ENCODE measurements at places on chromosomes 12 and 14. TPM values are rescaled to one million over a fixed set of nuclear protein-coding genes. Genes with fewer than 3 reads are reported as not detected.

GRCh38 chr12:87720967-87721366, 308.2 kb downstream of the C12orf50 start:
- H3K4me3 ChIP-seq: no peak overlapping the region
- H3K27me3 ChIP-seq: no peaks in the 10 kb centered on the region
- no peaks in the 10 kb centered on the region for H3K36me3 ChIP-seq
- DNase-seq: no peak
- no peaks in the 10 kb centered on the region for H3K4me1 ChIP-seq

DNA sequence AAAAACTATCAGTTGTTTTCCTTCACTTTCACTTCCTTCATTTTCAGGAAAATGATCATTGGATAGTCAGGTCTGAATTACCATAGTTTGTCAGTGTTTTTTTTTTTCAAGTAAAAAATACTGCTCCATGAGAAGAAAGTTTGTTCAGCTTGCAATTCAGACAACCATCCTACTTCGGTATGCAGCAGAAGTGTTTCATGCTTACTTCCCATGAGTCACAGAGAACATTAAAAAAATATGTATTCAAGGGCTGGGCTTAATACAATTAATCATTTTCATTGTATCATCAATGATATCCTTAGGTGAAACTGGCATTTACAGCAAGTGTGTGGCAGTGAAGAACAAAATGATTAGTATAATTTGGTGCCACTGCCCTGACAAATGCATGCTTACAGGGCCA, 21.6 kb downstream of the PYM1 start:
- no peak overlapping the region for H3K4me3 ChIP-seq
- H3K27me3 ChIP-seq: no peaks in the 10 kb centered on the region
- peaks cover 3% of the 10 kb centered on the region for H3K36me3 ChIP-seq
- no peak overlapping the region for H3K27ac ChIP-seq
- no peaks in the 10 kb centered on the region for H3K4me1 ChIP-seq
- DNase-seq: no peak

Gene LMO3
- not detected for total RNA-seq

- H3K27me3 ChIP-seq: no peaks in the 10 kb centered on the region
- H3K36me3 ChIP-seq: no peaks in the 10 kb centered on the region
- H3K27ac ChIP-seq: no peak overlapping the region
- no peak overlapping the region for H3K4me3 ChIP-seq
- no peak for DNase-seq
- no peaks in the 10 kb centered on the region for H3K4me1 ChIP-seq
Observed at GRCh38 chr14:48537600-48537999, 862.2 kb upstream of the MDGA2 start.

DNA sequence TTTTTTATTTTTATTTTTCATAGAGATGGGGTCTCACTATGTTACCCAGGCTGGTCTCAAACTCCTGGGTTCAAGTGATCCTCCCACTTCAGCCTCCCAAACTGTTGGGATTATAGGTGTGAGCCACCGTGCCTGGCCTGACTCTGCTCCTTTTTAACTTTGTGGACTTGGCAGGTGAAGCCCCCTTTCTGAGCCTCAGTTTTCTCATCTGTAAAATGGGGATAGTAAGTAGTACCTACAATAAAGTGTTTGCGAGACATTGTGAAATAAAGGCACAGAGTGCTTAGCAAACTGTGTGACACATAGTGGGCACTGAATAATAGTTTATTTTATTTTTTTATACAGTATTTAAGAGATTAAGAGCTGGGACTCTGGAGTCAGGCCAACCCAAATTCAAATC, 21.1 kb upstream of the MED13L start:
- DNase-seq: no peak
- H3K27me3 ChIP-seq: no peaks in the 10 kb centered on the region

GRCh38 chr12:52542157-52542556, 10.8 kb downstream of the KRT71 start:
- DNase-seq: no peak
- H3K36me3 ChIP-seq: no peaks in the 10 kb centered on the region
- no peaks in the 10 kb centered on the region for H3K4me1 ChIP-seq
- H3K27ac ChIP-seq: no peak overlapping the region
- H3K4me3 ChIP-seq: no peak overlapping the region
- H3K27me3 ChIP-seq: no peaks in the 10 kb centered on the region

GRCh38 chr14:24436355-24437019, 6.1 kb downstream of the SDR39U1 start:
- peak; percentile 37 for DNase-seq
- H3K4me1 ChIP-seq: peaks cover 32% of the 10 kb centered on the region
- H3K27me3 ChIP-seq: no peaks in the 10 kb centered on the region
- H3K27ac ChIP-seq: no peak overlapping the region

DNA sequence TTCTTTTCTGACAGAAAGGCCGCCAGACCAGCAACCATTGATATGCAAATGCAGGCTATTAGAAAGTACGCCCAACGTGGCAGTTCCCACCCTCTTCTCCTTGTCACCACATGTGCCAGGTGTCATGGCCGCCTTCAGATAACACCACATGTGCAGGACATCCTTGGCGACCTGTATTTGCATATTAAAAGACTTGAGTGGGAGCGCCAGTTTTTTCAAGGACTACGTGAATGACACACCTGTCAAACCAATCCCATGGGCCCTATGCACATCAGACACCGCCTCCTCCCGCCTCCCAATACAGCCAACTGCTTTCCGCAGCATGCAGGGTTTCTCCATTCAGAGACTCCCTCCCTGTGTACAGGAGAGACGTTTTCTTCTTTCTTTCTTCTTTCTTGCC, 318.6 kb upstream of the FAR2 start:
- no peaks in the 10 kb centered on the region for H3K27me3 ChIP-seq
- H3K4me3 ChIP-seq: no peak overlapping the region
- no peaks in the 10 kb centered on the region for H3K4me1 ChIP-seq

GRCh38 chr14:96131836-96132235, 72.8 kb upstream of the BDKRB2 start:
- peaks cover 11% of the 10 kb centered on the region for H3K4me1 ChIP-seq
- H3K27me3 ChIP-seq: no peaks in the 10 kb centered on the region
- no peak for DNase-seq
- no peak overlapping the region for H3K27ac ChIP-seq
- no peak overlapping the region for H3K4me3 ChIP-seq

Gene SERPINA1
- 0.40 TPM for total RNA-seq

- H3K36me3 ChIP-seq: no peaks in the 10 kb centered on the region
- no peak for DNase-seq
- H3K27ac ChIP-seq: peak overlapping the region; percentile 92
- peak overlapping the region; percentile 81 for H3K4me3 ChIP-seq
- H3K27me3 ChIP-seq: no peaks in the 10 kb centered on the region
- H3K4me1 ChIP-seq: peaks cover 84% of the 10 kb centered on the region
Observed at GRCh38 chr12:111407377-111408115, 1.8 kb downstream of the SH2B3 start.

- H3K36me3 ChIP-seq: no peaks in the 10 kb centered on the region
- H3K4me1 ChIP-seq: no peaks in the 10 kb centered on the region
- H3K27ac ChIP-seq: no peak overlapping the region
Observed at GRCh38 chr12:63496654-63497053, 171.6 kb downstream of the DPY19L2 start.

GRCh38 chr14:102375119-102375518, 12.4 kb downstream of the TECPR2 start:
- H3K36me3 ChIP-seq: no peaks in the 10 kb centered on the region
- no peak for DNase-seq
- H3K4me3 ChIP-seq: no peak overlapping the region
- H3K4me1 ChIP-seq: no peaks in the 10 kb centered on the region

DNA sequence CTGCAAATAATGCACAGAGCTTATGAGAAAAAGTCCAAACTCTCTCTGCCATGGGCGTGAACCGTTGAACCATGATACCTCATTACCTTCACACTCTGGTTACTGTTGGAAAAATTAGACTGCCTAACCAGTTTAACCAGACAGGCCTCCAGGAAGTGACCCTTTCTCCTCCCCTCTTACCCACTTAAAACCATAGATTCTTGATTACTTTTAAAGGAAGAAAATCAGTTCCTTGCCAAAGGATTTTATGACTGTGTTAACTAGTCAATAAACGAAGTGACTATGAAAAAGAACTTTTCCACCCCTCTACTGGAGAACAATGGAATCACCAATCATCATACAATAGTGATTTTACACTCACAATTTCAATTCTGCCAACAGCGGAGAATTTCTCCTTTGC, 254.0 kb upstream of the ATP2B1 start:
- H3K4me1 ChIP-seq: no peaks in the 10 kb centered on the region
- no peak overlapping the region for H3K27ac ChIP-seq
- no peaks in the 10 kb centered on the region for H3K27me3 ChIP-seq
- no peak for DNase-seq

GRCh38 chr14:79971330-79971729, 240.0 kb downstream of the DIO2 start:
- H3K36me3 ChIP-seq: no peaks in the 10 kb centered on the region
- no peaks in the 10 kb centered on the region for H3K4me1 ChIP-seq
- DNase-seq: no peak
- no peak overlapping the region for H3K4me3 ChIP-seq
- H3K27ac ChIP-seq: no peak overlapping the region
- H3K27me3 ChIP-seq: no peaks in the 10 kb centered on the region

- no peaks in the 10 kb centered on the region for H3K4me1 ChIP-seq
- no peaks in the 10 kb centered on the region for H3K27me3 ChIP-seq
- H3K36me3 ChIP-seq: no peaks in the 10 kb centered on the region
- no peak overlapping the region for H3K4me3 ChIP-seq
Observed at GRCh38 chr12:42892702-42893551, 303.4 kb upstream of the PRICKLE1 start.

Gene HSPB8
- total RNA-seq: not detected

Gene CLEC2B
- total RNA-seq: 16.5 TPM

- H3K4me1 ChIP-seq: no peaks in the 10 kb centered on the region
- no peak overlapping the region for H3K4me3 ChIP-seq
- no peak overlapping the region for H3K27ac ChIP-seq
- no peaks in the 10 kb centered on the region for H3K27me3 ChIP-seq
Observed at GRCh38 chr12:2627835-2628191, 167.0 kb upstream of the FKBP4 start.

Gene SERPINA9
- not detected for total RNA-seq

Gene LIMA1
- total RNA-seq: 103 TPM

DNA sequence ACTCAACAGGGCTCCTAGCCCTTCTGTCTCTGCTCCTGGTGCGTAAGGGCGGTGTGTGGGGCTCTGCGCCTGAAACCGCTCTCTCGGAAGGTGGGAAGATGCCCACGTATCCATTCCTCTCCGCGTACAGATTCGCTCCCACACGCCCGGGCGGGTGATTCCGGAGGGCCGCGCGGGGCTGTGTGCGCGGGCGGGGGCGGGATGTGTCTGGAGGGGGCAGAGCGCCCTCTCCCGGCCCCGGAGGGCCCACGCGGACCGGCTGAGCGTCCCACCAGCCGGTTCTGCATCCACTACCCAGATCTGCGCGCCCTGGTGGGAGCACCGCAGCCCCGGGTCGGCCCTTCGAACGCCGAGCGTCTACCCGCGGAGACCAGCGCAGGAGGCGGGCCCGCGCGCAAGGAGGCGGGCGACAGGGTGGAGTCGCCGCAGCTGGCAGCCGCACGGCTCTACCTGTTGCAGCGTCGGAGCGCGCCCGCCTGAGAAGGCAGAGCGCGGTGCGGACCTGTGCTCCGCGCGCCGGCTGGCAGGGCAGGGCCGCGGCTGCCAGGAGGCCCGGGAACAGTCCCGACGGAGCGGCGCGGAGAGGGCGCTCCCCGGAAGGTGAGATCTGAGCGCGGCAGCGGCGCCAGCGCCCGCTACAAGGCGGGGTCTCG, 1.4 kb upstream of the KCNK13 start:
- H3K4me3 ChIP-seq: peak overlapping the region; percentile 5
- DNase-seq: no peak
- no peak overlapping the region for H3K27ac ChIP-seq
- no peaks in the 10 kb centered on the region for H3K36me3 ChIP-seq
- no peaks in the 10 kb centered on the region for H3K4me1 ChIP-seq

GRCh38 chr12:30884799-30885198, 41.7 kb upstream of the TSPAN11 start:
- no peak overlapping the region for H3K27ac ChIP-seq
- H3K4me3 ChIP-seq: no peak overlapping the region
- no peaks in the 10 kb centered on the region for H3K4me1 ChIP-seq
- H3K36me3 ChIP-seq: no peaks in the 10 kb centered on the region
- DNase-seq: no peak
- no peaks in the 10 kb centered on the region for H3K27me3 ChIP-seq

Gene MYF5
- not detected for total RNA-seq

- H3K36me3 ChIP-seq: no peaks in the 10 kb centered on the region
- H3K27me3 ChIP-seq: no peaks in the 10 kb centered on the region
- no peak overlapping the region for H3K4me3 ChIP-seq
- no peak for DNase-seq
Observed at GRCh38 chr14:68286667-68287066, 467.1 kb downstream of the RAD51B start.

Gene TPH2
- not detected for total RNA-seq

- no peaks in the 10 kb centered on the region for H3K4me1 ChIP-seq
- no peak overlapping the region for H3K27ac ChIP-seq
- no peak for DNase-seq
Observed at GRCh38 chr14:61872452-61872851, 110.2 kb downstream of the SNAPC1 start.

GRCh38 chr12:122646517-122647217, 56.5 kb downstream of the HCAR2 start:
- H3K27ac ChIP-seq: no peak overlapping the region
- H3K27me3 ChIP-seq: no peaks in the 10 kb centered on the region
- H3K4me3 ChIP-seq: no peak overlapping the region
- no peaks in the 10 kb centered on the region for H3K4me1 ChIP-seq
- DNase-seq: no peak

GRCh38 chr12:132503618-132504204, 13.8 kb downstream of the FBRSL1 start:
- no peaks in the 10 kb centered on the region for H3K36me3 ChIP-seq
- H3K27ac ChIP-seq: no peak overlapping the region
- peaks cover 59% of the 10 kb centered on the region for H3K4me1 ChIP-seq

- no peak overlapping the region for H3K4me3 ChIP-seq
- H3K36me3 ChIP-seq: no peaks in the 10 kb centered on the region
- no peaks in the 10 kb centered on the region for H3K4me1 ChIP-seq
Observed at GRCh38 chr14:23443881-23444280, 8.4 kb upstream of the MYH7 start.

- H3K4me3 ChIP-seq: no peak overlapping the region
- peaks cover 4% of the 10 kb centered on the region for H3K36me3 ChIP-seq
- no peak overlapping the region for H3K27ac ChIP-seq
- H3K4me1 ChIP-seq: no peaks in the 10 kb centered on the region
- H3K27me3 ChIP-seq: no peaks in the 10 kb centered on the region
Observed at GRCh38 chr12:101780599-101780998, 41.3 kb upstream of the SYCP3 start.

- no peaks in the 10 kb centered on the region for H3K36me3 ChIP-seq
- H3K4me1 ChIP-seq: no peaks in the 10 kb centered on the region
Observed at GRCh38 chr14:72755766-72756165, 138.1 kb downstream of the DPF3 start.

DNA sequence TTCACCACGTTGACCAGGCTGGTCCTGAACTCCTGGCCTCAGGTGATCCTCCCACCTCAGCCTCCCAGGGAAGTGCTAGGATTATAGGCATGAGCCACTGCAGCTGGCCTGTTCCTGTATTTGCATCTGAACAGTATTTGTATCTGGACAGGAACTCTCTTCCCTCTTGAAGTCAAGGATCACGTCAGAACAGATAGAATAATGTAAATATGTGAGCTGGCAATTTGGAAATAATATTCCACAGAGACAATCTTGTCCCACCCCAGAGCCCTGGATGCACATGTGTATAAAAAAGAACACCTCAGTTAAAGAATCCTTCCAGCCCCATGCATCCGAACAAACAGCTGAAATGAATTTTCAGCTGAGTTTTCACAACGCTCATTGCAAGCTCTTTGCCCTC, 118.3 kb downstream of the VEZT start:
- no peak for DNase-seq
- no peaks in the 10 kb centered on the region for H3K27me3 ChIP-seq
- H3K4me1 ChIP-seq: no peaks in the 10 kb centered on the region
- H3K36me3 ChIP-seq: no peaks in the 10 kb centered on the region
- H3K27ac ChIP-seq: no peak overlapping the region

Gene AREL1
- 37.0 TPM for total RNA-seq

- no peaks in the 10 kb centered on the region for H3K4me1 ChIP-seq
- no peaks in the 10 kb centered on the region for H3K27me3 ChIP-seq
Observed at GRCh38 chr12:117685110-117685926, 283.5 kb downstream of the KSR2 start.

Gene OR6C2
- not detected for total RNA-seq

Gene TEX52
- total RNA-seq: not detected

Measured in CD8-positive, alpha-beta memory T cell (primary cell).